Activated CD4-positive, alpha-beta T cell treated with anti-CD3 and anti-CD28 coated beads, Interleukin-2, Interleukin-4, amounts not matched to agents 100 ng/mL and 50 ng/mL, durations not matched to agents 16 hours and 8 hours (primary cell): ENCODE measurements at places on chromosomes 7 and 10.

DNA sequence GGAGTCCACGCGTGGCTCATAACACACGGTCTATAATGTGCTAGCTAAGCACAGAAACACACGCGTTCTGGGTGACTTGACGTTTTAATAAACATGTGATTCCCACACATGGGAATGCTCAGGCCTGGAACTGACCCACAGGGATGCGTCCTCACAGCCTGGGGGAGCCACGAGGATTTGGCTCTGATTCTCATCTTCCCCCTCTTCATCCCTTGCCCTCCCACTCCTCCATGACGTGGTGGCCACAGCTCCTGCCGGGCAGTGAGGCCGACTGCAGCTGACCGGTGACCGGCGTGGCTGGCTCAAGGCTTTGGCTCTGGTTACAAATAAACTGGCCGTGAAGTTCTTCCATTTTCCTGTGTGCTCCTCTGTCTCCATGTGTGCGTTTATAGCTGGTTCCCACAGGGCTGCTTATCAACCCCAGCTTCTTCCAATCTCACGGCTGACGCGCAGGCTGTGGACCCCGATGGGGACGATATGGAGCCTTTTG lies 40.9 kb upstream of the KLF6 start:
- DNase-seq: no peak

GRCh38 chr7:83866582-83866981 lies 217.6 kb upstream of the SEMA3E start:
- no peak for DNase-seq

DNA sequence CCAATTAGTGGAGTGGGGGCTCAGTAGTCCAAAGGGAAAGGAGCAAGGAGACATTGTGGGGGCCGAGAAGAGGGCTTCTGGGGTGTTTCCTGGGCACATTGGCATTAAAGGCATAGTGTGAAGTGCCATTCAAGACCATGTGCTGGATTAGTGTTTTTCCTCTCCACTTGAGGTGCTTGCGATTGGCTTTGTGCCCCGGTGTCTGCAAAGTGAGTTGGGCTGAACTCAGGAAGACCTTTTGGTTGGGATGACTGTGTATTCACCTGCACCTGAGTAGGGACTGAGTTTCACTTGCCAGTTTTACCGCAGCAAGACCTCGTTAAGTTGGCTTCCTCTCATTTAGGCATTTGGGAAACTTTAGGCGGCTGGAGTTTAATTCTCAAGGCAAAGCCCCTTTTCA lies 73.0 kb downstream of the TCF7L2 start:
- no peak for DNase-seq

DNA sequence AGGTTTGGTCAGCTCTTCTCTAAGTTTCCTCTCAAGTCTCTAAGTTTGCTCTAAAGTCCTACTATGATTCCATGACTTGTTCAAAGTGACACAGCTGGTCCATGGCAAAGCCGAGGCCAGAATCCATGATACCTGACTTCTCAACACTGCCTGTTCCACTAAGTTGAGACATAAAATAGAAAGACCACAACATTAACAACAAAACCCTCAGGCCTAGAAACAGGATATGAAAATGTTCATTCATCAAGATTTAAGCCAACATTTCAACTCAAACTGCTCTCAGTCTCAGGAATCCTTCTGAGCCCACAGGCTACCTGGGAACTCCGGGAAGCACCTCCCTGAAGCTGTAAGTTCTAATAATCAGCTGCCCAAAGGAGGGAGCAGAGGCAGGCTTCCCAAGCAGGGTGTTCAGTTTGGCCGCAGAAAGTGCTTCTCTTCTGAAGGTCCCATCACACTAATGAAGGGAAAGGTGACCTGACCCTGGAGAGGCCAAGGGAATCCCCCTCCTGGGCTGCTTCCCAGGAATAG lies 62.9 kb downstream of the STK17A start:
- no peak for DNase-seq

DNA sequence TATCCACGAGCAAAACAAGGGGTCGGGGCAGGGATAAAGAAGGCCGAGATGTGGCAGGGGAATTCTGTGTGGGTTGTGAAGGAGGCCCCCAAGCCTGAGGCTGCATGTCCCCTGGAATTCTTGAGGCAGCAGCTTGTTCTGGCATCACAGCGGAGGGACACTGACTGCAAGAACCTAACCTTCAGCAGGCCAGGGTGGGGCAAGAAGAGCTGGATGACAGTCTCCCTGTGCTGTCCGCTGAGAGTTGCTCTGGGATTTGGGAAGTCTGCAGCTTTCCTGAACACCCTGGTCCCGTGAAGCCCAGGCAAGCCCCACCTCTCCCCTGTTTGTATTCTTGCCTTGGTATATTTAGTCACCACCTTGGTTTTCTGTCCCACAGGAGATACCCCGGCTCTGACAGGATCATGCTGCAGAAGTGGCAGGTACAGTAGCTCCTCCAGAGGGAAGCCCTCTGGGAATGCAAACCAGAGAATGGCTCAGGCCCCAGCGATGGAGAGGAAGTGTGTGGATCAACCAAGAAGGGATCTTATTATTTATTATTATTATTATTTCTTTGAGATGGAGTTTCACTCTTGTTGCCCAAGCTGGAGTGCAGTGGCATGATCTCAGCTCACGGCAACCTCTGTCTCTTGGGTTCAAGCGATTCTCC lies 1.9 kb upstream of the LRRC18 start:
- no peak for DNase-seq

GRCh38 chr7:119086026-119086425 lies 861.5 kb downstream of the ANKRD7 start:
- DNase-seq: no peak

GRCh38 chr7:112828696-112829095 lies 38.5 kb upstream of the TMEM168 start:
- DNase-seq: no peak

DNA sequence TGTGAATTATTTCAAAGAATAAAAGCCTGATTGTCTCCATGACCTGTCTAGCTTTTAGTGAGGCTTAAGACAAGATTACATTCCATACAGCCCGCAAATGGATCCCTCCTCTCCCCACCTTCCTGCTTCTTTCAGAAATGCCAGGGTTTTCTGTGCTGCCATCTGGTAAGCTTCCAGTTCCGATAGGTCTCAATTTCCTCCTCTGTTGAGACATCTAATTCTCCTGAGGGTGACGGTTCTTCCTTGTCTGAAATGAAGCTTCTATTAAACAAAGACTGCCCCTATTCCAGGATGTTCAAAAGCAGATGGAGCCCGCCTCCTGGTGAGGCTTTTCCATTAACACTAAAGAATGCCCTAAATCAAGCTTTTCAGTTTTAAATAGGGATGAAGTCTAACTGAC lies 295.6 kb downstream of the PTPRN2 start:
- no peak for DNase-seq

DNA sequence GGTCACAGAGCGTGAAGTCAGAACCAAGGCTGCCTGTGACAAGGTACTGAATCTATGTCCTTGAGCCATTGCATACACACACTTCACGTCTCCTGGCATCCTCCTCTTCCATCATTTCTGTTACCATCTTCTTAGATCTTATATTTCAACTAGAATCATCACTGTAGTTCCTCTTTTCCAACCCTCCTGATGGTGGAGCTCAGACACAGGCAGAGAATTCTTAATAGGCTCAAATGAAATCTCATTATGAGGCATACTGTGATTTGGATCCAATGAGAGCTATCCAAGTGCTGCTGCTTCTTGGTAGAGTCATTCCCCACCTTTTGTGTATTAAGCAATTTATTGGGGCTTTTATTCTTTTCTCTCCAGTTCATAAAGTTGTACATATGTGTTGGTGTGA lies 113.2 kb downstream of the CALCR start:
- no peak for DNase-seq

DNA sequence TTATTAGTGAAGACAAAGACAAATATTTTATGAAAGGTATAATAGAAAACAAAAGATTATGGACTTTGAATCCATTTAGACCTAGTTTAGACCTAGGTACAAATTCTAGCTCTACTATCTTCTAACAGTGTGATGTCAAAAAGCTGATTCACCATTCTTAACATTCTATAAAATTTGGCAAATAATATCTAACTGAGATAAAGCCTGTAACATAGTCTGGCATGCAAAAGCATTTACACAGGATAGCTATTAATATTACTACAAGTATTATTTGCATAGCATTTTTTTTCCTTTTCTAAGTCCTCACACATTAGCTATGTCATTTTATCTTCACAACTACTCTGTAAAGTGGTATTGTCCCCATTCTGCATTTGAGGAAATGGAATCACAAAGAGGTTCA lies 179.6 kb upstream of the LRRTM3 start:
- DNase-seq: no peak

GRCh38 chr10:71725998-71726579 lies 6.5 kb upstream of the C10orf105 start:
- peak; percentile 73 for DNase-seq

DNA sequence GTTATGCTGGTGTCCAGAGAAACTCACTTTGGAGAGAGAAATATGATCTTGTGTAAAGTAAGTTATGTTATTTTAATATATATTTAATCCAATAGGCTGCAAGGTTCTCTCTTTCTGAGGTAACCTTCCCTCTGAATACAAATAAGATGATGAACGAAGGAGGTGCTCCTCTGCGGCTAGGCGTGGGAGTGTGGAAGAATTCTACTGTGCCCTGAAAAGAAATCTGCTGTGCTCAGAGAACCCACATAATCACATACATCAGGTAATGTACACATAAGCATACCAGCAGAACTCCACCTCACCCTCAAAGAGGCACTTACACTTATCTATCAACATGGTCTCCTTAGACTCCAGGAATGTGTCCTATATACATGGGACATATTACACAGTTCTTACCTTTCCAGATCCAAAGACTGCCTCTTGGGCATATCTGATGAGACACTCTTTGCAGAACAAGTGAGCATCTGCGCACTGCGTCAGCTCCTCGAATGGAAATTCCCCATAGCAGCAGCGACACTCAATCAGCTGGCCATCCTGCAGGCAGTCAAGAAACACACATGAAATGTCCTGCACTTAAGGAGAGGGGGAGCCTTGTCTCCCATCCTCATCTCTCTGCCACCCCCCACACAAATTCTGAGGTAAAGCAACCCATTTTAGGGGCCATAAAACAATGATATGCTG lies 66.7 kb downstream of the RNF216 start:
- no peak for DNase-seq

DNA sequence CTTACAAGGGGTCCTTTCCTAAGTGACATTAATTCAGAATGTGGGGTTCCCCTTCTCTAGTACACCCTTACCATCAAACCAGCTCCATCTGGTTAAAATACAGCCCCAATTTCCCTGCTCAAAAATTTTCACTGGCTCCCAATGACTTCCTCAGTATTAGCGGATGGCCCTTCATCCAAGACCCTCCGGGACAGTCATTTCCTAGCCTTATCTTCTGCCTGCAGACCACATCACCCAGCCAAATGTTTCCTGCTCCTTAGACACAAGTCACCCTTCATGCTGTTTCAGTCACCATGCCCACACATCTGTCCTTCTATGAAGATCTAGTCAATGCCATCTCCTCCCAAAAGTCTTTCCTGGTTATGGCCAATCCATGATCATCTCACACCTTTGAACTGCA lies 45.2 kb downstream of the PARD3 start:
- no peak for DNase-seq

GRCh38 chr10:1289591-1289990 lies 233.4 kb downstream of the WDR37 start:
- no peak for DNase-seq

GRCh38 chr7:85239109-85239508 lies 52.3 kb upstream of the SEMA3D start:
- DNase-seq: no peak

DNA sequence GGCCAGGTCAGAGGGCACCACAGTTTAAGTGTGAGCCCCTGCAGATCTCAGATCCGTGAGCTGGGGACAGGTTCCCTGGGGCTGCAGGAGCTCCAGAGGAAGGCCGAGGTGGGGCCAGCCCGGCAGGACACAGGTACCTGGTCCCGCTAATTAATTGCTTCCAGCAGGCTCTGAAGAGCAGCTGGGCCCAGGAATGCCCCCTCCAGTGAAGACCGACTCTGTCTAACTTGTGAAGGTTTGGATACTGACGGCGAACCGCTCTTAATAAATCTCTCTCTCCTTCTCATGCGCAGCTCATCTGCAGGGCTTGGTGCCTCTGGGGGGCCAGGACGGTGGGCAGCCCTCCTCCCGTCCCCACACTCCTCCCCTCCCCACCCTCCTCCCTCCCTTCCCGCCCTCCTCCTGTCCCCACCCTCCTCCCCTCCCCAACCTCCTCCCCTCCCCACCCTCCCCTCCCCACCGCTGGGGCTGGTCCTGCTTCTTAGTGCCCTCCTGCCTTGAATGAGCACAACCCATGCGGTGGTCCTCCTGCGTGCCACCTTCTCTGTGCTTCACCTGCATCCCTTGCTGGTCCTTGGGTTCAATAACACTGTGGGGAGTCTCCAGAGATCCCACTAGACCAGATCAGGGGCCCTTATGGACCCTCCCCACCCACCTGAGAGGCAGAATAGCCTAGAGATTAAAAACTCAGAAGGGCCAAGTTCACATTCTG lies 38.3 kb downstream of the PDGFA start:
- DNase-seq: no peak

- DNase-seq: no peak
Observed at GRCh38 chr10:87861566-87861952, 1.8 kb downstream of the KLLN start.

GRCh38 chr10:112963835-112964234 lies 13.8 kb downstream of the TCF7L2 start:
- no peak for DNase-seq

- DNase-seq: peak; percentile 1
Observed at GRCh38 chr10:3623746-3624145, 161.3 kb downstream of the KLF6 start.

GRCh38 chr10:86945361-86946212 lies 11.8 kb downstream of the MMRN2 start:
- no peak for DNase-seq

DNA sequence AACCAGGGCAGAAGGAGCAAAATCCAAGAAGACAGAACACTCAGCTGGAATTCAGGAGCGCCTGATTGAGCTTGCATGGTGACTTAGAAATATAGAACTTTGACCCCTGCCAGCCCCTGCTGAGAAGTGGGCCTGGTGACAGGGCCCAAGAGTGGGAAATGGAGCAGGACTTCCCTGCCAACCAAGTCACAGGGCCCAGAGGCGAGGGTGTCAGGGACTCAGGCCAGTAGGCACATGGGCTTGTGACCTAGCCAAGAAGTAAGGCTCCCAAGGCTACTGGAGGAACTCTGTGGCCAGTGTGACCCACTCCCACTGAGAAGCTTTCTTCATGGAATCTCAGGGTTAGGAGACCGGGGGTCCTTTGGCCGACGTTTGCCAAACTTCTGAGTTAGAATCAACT lies 31.9 kb downstream of the LRRC20 start:
- DNase-seq: no peak

- DNase-seq: no peak
Observed at GRCh38 chr7:151987748-151988529, 31.7 kb downstream of the GALNTL5 start.

DNA sequence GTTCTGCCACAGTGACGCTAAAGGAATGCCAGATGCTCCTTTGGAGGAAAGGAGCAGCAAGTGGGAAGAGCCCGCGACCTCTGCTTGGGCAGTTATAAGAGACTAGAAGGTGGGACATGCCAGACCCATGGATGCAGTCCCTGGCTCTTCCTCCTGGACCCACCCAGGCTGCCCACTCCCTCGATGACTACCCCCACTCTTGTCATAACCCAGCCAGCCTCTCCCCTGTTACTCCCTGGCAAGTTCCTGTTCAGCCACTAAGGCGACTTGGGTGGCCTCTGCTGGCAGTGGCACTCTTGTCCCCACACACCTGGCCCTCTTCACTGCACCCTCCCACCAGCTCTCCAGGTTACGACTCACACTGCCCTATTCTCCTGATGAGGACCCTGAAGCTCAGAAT lies 33.5 kb downstream of the COL13A1 start:
- DNase-seq: no peak
